ENCODE measurements at places on chromosomes 5 and 9.

GRCh38 chr5:160506006-160507004 lies 84.7 kb downstream of the PTTG1 start:
- DNase-seq = peak; percentile 83

DNA sequence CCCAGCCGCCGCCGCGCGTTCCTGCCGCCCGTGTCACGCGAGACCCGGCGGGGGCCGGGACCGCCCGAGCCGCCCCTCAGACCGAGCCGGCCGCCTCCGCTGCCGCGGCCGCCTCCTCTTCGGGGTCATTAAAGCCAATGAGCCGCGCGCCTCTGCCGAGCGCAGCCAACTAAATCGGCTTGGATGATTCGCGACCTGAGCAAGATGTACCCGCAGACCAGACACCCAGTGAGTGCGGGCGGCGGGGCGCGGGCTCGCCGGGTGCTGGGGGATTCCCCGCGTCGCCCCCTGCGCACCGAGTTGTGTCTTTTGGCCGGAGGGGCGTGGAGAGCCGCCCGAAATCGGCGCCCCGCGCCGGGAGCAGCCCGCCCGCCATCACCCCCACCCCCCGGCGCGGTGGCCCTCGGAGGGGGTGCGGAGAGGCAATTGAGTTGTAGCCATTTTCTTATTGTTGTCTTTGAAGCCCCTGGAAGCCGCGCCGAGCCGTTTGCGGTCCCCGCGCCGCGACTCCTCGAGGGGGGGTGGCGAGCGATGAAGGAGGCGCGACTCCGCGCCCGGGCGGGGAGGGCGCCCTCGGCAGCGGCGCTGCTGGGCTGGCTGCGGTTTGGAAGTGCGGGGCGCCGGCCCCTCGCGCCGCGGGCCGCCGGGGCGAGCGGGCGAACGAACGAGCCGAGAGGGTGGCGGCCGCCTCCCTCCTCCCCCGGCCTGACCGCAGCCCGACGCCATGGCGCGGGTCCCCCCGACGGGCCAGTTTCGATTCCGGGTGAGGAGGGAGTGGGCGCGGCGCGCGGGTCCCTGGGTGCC lies 1.0 kb downstream of the TLE4 start:
- DNase-seq = peak; percentile 65

GRCh38 chr5:154447089-154447725 lies 1.4 kb downstream of the SAP30L start:
- no peak for DNase-seq

DNA sequence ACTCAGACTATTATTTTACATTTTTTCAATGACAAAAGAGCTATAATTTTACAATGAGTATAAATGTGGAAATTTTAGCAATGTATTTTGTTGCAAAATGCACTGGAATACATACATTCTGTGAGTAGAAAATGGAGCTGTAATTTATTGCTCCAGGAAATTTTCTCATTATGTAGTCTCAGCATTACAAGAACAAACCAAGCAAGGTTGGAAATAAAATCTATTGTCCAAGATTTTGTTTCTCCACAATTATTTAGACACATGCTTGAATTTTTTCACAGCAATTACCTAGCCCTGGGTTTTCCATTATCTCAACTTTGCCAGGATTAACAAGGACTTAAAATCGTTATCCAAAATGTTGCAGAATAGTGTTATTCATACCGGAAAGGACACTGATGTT lies 820.1 kb downstream of the CDH12 start:
- DNase-seq = no peak

DNA sequence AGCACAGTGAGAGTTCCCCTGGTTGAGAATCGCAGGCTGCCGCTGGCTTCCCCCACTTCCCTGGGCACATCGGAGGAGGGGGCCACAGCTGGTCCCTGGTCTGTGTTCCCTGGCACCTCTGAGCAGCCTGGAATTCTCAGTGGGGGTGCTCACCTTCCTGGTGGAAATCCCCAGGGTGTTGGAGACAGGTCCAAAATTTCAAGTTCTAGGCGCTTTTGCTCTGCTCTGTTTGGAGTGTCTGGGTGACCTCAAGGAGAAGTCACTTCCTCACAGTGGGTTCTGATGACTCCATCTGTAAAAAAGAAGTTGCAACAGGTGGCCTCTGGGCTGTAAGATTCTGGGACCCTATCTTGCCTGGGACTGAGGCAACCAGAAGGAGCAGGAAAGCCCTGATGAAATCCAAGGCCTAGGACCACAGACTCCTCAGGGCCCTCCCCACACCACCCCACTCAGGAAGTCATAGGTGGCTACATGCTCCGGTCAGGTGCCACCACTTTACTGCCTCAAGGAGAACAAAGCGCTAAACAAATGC lies at the start of gene TRAF1:
Gene TRAF1, minus strand, starts transcription at position 400 of the 532 bp plus-strand sequence. CDS start 721 bp downstream, outside the sequence.
- DNase-seq = no peak
